Stimulated activated CD4-positive, alpha-beta T cell treated with anti-CD3 and anti-CD28 coated beads, Interleukin-2, amount 100 ng/mL, for 24 hours (primary cell): ENCODE measurements at places on chromosomes 16 and 17.

- DNase-seq: no peak
Observed at GRCh38 chr17:17837380-17837821, 615 bp upstream of the SREBF1 start.

DNA sequence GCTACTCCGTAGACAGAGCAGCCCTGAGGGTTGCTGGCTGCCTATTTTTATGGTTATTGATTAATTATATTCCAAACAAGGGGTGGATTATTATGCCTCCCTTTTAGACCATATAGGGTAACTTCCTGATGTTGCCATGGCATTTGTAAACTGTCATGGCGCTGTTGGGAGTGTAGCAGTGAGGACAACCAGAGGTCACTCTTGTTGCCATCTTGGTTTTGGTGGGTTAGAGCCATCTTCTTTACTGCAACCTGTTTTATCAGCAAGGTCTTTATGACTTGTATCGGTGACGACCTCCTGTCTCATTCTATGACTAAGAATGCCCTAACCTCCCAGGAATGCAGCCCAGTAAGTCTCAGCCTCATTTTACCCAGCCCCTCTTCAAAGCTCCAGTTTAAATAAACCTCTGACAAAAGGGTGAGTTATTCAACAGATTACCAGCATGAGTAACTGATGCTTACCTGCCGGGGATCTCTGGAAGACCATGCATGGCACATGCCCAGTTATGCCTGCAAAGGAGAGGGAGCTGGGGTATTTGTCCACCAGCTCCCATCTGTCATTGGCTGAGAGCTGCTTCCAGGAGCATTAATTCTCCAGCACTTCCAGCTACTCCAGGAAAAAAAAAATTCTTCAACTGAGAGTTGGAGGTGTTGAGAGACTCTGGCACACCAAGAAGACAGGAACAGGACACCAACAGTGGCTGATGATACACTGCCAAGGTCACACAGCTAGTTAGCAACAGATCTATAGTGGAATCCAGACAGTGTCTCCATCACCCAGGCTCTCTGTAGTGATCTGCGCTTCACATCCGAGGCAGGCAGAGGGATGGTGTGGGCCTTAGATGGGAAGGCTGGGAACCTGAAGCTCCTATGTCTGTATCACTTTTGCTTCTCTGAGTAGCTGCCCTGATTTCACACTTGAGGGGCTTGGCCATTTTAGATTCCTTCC, 36.6 kb upstream of the IL21R start:
- DNase-seq: no peak

DNA sequence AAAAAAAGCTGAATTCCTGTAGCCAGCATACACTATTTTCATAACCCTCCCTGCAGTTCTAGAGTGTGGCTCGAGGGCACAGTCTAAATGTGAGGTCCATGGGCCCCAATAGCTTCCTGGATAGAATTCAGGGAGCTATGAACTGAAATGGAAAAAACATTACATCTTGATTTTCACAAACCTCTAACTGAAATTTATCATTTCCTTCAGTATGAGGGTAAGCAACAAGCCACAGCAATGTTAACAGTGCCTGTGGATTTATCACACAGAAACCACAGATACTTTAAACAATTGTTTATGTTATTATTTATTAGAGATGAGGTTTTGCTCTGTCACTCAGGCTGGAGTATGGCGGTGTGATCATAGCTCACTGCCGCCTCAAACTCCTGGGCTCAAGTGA, 18.2 kb downstream of the TMEM92 start:
- DNase-seq: no peak

DNA sequence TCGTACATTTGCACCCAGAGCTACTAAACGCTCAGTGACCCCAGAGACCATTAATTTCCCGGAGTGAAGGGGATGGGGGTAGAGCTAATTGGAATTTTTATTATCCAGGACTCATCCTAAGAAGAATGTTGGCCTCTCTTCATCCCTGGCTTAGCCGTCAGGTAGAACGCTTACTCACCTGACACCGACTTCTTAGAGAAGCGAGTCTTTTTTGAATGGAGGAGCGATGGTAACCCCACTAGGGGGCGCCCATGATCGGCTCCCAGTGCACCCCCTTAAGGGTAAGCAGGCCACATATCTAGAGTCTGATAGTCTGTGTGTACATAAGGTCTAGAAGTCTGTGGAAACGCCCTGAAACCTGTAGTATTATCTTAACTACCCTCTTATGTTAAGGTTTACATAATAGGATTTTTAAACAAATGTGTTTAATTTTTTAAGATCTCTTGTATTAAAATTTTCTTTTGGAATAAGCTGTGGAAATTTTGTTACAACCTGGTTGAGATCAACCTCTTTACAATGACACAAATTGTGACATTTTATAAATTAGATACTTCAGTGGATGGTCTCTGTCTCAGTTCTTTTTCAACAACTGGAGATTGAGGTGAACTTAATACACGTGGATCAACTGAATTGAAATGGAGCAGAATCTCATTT, 229.8 kb downstream of the CPPED1 start:
- peak; percentile 84 for DNase-seq

DNA sequence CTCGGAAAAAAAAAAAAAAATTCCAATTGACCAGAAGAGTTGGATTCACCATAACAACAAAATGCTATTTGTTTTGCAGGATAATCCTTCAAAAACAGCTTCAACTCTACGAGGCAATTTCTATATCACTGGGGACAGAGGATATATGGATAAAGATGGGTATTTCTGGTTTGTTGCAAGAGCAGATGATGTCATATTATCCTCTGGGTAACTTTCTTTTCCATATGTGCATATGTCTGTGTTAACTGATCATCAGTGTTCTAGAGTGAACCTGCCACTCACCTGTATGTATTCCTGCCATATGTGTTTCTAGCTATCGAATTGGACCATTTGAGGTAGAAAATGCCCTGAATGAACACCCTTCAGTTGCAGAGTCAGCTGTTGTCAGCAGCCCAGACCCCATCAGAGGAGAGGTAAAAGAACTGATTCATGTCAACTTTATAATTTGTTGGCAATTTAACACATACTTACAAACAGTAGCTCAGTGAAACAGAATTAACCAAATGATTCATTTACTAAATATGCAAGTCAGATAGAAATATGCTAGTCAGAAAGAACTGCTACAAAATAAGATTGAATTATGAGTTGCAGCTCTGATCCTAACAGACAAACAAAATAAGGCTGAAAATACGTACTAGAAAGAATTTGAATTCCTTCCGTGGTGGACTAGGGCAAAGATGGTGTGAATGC, 14.2 kb downstream of the ERI2 start:
- no peak for DNase-seq

DNA sequence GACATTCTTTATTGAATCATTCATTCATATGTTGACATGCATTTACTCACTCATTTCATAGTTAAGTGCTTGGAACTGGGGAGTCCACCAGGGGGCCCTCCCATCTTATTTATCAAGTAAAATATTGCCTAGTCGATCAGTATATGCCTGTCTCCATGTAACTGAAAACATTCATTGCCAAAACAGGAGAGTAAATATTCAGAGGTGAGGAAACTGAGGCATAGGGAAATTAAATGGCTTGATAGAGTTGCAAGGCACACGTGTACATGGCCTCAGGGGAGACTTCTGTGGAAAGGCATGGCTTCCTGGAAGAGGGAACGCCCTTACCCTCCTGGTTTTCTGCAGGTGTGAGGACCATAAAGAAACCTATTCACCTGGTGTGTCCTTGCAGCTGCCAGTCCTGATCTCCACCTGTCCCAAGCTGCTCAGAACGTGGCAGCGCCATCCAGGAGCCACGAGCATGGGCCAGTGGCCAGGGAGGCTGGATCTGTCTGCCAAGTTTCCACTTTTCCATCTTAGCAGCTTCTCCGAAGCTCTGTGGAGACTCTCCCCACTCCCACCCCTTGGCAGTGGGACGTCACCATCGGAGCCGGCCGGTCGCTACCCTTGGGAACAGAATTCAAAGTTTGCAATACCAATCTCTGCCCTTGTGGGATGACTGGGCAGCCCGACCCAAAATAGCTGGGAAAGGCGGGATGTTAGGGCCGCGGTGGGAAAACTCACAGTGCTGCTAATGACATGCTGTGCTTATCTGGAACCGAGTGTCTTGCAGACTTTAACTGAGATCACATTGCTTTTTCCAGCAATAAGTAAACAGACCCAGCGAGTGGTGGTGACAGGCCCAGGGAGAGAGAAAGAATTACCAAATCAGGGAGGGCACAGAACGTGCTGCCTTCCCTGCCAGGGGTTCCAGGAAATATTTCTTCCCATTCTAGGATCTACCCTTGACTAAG, 4.1 kb upstream of the C1QTNF1 start:
- DNase-seq: peak; percentile 52

GRCh38 chr17:82050152-82050760, 1.4 kb downstream of the RFNG start:
- no peak for DNase-seq

DNA sequence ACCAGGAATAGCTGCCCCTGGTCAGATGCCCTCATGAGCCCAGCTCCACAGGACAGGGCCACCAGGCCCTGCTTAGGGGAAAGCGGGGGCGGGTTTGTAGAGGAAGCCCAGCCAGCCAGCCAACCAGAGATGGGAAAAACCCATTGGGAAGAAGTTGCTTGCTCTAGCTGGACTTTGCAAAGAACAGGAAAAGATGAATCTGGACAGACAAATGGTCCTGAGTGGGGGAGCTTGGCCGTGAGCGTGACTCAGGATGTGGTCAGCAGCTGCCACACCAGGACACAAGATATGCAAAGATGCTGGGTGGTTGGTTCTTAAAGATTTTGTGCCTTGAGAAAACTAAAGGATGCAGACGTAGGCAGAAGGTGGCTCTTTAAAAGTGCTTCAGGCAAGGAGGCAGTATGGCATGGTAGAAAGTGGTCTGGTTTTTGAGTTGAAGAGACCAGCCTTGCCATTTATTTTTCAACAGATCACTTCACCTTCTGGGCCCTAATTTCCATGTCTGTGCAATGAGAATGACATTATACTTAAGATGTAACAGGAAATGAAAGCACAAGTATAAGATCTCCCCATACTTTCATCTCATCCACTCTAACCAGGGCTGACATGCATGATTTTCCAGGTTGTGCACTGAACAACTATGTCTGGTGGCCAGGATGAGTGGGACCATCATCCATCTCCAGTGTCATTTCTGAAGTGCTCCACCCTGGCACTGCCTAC, 27.8 kb upstream of the HEATR6 start:
- DNase-seq: no peak
